ENCODE measurements at places on chromosomes 6 and 20.

DNA sequence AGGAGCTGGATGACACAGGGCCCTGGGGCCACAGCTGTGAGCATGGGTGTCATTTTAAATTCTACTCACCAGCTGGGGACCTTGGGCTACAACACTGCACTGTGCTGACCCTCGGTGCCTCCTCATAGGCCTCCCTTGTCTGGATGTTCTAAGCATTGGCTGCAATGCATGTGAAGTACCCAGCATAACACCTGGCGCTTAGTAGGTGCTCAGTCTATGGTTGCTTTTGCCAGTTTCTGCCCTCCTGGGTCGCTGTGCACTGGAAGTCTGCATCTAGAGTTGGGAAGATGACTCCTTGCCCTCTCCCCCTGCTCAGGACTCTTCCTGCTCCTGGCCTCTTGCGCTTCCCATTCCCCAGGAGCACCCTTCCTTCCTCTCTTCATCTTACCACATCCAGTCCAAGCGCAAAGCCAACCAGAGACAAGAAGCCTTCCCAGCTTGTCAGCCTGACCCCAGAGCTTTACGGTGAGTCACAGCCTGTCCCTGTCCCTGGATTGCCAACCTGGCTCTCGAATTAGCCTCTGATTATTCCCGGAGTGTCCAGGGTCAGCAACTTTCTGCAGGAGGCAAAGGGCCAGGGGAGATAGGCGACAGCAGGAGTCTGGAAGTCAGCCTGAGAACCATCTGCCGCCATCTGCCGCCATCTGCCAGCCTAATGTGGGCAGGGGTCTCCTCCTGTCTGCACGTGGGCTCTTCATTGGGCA lies 8.8 kb downstream of the SLC13A3 start:
- no peak for DNase-seq

GRCh38 chr6:125865015-125865414 lies 74.3 kb downstream of the NCOA7 start:
- DNase-seq = no peak

GRCh38 chr20:15069355-15069754 lies 731.9 kb upstream of the FLRT3 start:
- DNase-seq = no peak

- DNase-seq = peak; percentile 41
Measured at GRCh38 chr6:1609041-1609647, 571 bp upstream of the FOXC1 start.

- DNase-seq = no peak
Measured at GRCh38 chr6:157203312-157203744, 120.0 kb downstream of the TMEM242 start.

DNA sequence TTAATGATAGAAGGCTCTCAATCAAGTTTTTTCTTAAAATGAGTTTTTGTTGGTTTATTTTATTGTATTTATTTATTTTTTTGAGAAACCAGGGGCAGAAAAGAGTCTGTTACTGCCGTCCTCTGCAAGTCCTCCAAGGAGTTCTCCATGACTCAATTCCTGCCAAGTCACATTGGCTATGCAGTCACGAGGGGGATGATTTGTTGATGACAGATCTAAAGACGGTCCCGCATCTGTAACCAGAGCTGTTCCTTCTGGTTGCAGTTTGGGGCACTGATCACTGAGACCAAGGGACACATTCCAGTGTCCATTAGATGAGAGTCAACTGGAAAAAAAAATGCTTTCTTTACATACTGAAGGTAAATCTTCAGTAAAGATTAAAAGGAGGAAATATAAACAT lies 13.9 kb upstream of the TSHZ2 start:
- DNase-seq = no peak

- DNase-seq = no peak
Measured at GRCh38 chr6:54559136-54559535, 250.9 kb downstream of the TINAG start.

GRCh38 chr6:13760307-13761304 lies 49.0 kb upstream of the RANBP9 start:
- DNase-seq = peak; percentile 98

- peak; percentile 24 for DNase-seq
Measured at GRCh38 chr6:215335-216034, 76.8 kb upstream of the DUSP22 start.

GRCh38 chr6:144482142-144482541 lies 197.0 kb downstream of the UTRN start:
- peak; percentile 84 for DNase-seq

- no peak for DNase-seq
Measured at GRCh38 chr20:8421981-8422380, 289.9 kb downstream of the PLCB1 start.

GRCh38 chr6:65707126-65707826 lies at the start of gene EYS:
Gene EYS (minus strand): TSS chr6:65707226. CDS start chr6:65495410, 211,816 bp downstream.
- no peak for DNase-seq

- DNase-seq = no peak
Measured at GRCh38 chr6:111738156-111738555, 132.5 kb upstream of the TRAF3IP2 start.

DNA sequence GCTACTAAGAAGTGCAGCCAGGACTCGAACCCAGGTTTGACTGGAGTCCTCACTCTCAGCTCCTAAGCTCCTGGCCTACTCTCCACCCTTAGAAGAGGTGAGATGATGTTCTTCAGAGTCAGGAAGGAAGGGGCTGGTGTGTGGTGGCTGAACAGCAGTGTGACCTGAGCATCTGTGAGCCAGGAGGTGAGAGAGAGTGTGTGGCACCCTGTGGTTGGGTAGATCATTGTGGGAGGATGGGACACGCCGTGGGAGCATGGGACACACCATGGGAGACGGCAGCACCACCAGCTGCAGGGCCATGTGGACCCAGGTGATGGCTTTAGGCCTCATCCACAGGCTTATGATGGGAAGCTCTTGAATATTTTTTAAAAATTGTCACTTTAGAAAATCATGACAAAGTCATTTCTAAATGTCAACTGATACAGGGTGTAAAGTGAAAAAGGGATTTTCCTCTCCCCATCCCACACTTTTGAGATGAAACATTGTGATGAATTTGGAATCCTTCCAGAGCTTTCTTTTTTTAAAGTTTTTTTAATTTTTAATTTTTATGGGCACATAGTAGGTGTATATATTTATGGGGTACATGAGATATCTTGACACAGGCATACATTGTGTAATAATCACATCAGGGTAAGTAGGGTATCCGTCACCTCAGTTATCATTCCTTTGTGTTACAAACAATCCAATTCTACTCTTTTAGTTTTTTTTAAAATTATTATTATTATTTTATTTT lies 31.6 kb downstream of the SRC start:
- DNase-seq = no peak

- no peak for DNase-seq
Measured at GRCh38 chr20:4833074-4833728, 111.5 kb downstream of the PRND start.

GRCh38 chr20:35627121-35627520 lies 11.5 kb downstream of the SPAG4 start:
- DNase-seq = no peak

- peak; percentile 38 for DNase-seq
Measured at GRCh38 chr6:143449714-143450452, 612 bp downstream of the ADAT2 start.

GRCh38 chr6:16521528-16521927 lies 239.7 kb downstream of the ATXN1 start:
- DNase-seq = no peak

DNA sequence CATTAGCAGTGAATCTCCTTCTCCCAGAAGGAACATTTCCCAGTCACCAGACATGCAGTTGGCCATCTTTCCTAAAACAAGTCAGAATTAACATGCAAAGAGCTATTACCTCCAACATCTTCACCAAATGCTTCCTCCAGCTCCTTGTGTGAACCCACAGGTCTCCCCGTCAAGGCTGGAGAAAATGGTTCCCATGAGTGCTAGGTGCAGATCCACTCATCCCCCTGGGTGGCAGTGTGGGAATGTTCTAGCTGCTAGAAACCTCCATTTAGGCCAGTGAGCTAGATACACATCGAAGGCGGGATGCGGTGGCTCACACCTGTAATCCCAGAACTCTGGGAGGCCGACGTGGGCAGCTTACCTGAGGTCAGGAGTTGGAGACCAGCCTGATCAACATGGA lies 603.9 kb upstream of the SLC35B3 start:
- DNase-seq = no peak

GRCh38 chr20:23725102-23725501 lies 25.6 kb downstream of the CST1 start:
- no peak for DNase-seq

DNA sequence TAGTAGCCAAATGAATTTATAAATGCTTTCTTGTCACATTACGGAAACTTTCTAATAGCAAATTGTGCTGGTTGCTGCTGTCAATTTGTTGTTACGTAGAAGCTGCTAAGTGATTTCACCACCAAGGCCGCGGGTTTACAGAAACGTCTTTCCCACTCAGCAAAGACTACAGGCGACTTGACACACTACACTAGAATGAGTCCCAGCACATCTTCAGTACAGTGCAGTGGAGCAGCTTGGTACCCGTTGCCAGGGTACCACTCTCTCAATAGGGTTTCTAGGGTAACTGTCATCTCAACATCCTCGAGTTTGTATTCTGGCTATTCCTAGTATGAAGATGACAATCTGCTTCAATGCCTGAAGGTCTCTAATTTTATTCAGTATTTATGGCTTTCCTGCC lies 22.7 kb upstream of the ZDHHC14 start:
- DNase-seq = no peak

DNA sequence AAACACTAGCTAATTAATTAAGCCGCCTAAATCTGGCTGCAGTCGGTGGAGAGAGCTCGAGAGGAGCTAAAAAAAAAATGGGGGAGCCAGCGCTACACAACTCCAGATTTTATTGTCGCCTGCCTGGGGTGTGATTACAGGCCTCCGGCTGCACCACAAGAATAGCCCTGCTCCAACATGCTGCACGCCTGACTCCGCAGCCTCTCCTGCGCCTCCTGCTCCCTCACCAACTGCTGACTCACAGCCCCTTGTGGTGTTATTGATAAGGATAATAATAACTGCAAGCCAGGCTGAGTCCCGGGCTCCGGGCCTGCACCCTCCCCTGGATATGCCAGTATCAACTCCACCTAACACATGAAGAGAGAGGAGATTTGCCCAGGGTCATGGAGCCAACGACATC lies 16.8 kb downstream of the SIRPA start:
- no peak for DNase-seq

DNA sequence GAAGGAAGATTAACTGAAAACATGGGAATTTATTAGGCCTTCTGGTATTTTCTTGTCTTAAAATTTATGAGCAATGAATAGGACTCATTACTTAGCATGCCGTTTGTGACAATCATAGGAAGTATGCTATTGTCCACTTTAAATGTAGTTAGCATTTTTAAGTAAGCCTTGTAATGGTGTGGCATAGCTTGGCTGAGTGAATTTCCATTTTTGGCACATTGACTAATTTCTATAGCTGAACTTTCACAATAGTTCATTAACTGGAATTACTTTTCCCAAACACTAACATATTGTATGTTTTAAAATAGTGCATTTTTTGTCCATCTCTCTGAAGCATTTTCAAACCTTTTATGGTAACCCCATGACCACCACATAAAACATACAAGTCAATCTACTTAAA lies 15.7 kb downstream of the RSPO3 start:
- DNase-seq = no peak

DNA sequence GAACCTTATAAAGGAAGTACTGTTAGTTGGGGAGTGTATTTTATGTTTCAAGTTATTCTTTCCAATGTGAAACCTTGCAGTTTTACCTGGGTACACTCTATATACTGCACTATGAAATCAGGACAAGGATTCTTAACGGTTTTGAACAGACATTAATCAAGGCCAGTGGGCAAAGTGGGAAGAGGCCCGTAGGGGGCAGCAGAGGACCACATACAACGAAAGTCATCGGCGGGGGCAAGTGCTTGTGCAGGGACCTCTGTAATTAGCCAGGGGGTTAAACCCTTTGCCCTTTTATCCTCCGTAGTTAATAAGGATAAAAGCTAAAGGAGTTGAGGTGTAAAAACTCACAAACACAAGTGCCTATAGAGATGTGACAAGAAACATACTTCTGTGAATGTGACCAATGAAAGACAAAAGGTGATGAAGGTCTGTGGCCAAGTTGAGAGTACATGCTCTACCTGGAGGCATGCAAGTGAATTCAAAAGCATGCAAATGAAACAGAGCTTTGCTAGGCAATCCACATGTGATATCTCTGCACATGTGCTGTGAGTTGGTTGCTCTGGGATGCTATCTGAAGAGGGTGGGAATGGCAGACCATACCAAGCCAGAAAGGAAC lies 392.7 kb upstream of the MAN1A1 start:
- peak; percentile 63 for DNase-seq

GRCh38 chr6:61809004-61809595 lies 476.9 kb downstream of the KHDRBS2 start:
- DNase-seq = no peak

DNA sequence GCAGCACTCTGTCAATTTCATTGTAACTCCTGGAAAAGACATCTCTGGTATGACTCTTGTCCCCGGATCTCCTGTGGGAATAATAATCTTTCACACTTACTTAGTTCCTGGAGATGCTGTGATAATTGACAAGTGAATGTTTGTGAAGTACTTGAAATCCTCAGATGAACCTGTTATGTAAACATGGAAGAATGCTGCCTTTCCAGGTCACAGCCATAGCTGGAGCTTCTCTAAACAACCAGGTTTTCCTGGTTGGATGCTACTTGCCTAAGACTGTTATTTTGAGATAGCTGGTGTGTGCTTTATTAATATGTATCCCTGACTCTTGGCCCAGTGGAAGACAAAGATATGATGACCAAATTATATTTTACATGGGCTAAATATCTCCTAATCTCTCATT lies 228.6 kb downstream of the KCNQ5 start:
- no peak for DNase-seq

GRCh38 chr6:35508027-35508426 lies 4.7 kb downstream of the TULP1 start:
- no peak for DNase-seq

GRCh38 chr6:31094389-31094881 lies 17.9 kb downstream of the C6orf15 start:
- DNase-seq = peak; percentile 30
